Breast epithelium (tissue), 4 donors: ENCODE measurements at places on chromosomes 7 and 10.

DNA sequence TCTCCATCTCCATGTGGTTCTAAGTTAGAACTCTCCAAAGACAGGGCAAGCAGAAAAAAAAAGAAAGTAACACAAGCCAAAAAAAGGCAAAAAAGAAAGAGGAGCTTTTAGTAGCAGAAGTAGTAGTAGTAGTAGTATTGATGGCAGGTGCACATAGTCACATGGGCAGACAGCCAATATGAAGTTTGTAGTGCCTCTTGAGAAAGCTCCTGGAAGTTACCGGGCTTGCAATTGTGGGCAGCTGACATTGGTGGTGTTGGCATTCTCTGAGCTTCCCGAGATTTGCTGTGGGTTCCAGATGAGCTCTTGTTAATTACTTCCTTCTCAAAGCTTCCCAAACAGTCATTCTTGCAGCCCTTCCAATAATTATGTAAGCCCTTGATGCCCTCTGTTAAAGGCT, 1128.5 kb downstream of the TYW1 start:
- no peak for DNase-seq
- H3K27ac ChIP-seq = no peak overlapping the region
- no peak overlapping the region for H3K4me3 ChIP-seq
- H3K36me3 ChIP-seq = no peaks in the 10 kb centered on the region
- no peaks in the 10 kb centered on the region for H3K27me3 ChIP-seq

DNA sequence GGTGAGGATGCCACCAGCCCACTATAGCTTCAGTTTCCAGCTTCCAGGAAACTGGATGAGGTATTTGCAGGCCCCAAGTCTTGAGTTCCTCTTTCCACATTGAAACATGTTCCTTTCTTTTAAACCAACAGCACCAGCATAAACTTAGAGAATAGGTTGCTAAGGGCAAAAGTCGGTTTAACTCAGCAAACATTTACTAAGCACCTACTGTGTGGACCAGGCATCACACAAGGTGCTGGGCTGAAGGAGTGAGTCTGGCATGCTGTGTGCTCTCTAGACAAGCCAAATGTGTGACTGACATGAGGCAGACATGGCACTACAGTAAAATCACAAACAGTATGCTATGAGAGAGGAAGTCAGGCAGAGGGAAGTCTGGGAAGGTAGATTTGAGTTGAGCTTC, 11.0 kb upstream of the RASSF4 start:
- no peak for DNase-seq
- no peak overlapping the region for H3K27ac ChIP-seq
- H3K4me3 ChIP-seq = no peak overlapping the region
- H3K27me3 ChIP-seq = no peaks in the 10 kb centered on the region

DNA sequence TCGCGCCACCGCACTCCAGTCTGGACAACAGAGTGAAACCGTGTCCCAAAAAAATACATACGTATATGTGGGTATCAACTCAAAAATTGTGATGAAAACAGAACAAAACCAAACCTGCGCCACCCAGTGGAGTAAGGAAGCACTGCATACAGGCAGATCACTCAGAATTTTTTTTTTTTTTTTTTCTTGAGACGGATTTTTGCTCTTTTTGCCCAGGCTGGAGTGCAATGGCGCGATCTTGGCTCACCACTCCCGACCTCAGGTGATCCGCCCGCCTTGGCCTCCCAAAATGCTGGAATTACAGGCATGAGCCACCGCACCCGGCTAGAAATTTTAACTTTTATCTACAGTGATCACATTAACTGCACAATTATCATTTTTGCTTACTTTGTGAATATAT, 9.1 kb upstream of the TMEM236 start:
- no peaks in the 10 kb centered on the region for H3K27me3 ChIP-seq
- H3K27ac ChIP-seq = no peak overlapping the region
- no peak overlapping the region for H3K4me3 ChIP-seq
- H3K36me3 ChIP-seq = no peaks in the 10 kb centered on the region
- no peaks in the 10 kb centered on the region for H3K4me1 ChIP-seq

DNA sequence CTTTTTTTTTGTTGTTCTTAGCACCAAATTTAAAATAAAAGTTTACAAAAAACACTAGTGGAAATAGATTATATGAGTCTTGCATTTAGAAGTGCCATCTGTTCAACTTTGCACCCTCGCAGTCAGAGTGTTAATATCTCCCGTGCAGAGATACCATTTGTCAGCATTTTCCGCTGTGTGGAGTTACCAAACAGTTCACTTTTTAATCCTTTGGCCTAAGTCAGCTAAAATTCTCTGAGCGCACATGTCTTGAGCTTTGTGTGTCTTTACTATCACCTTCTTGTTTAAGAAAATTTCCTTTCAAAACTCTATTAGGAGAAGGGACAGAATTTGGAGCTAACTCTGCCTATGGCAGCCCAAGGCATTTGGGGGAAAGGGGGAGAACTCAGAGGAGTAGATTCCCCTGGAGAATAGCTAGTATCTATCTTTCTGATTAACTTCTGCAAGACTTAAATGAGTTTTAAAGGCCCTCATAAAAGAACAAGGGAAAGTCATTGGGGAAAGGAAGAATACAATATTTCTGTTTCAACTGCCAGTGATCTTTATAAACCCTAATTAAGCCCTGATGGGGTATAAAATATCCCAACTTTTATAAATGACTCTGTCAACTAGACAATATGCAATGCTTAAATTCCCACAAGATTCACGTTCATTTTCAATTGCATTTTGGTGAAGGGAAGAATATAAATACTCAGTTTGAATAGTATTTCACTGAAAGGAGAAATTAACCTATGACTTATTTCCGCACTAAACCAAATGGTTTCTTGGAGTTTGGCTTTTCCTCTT, 114.9 kb upstream of the RAB11FIP2 start:
- no peaks in the 10 kb centered on the region for H3K4me1 ChIP-seq
- no peak for DNase-seq
- H3K27ac ChIP-seq = no peak overlapping the region
- no peaks in the 10 kb centered on the region for H3K27me3 ChIP-seq
- no peak overlapping the region for H3K4me3 ChIP-seq

- DNase-seq = no peak
- H3K4me3 ChIP-seq = no peak overlapping the region
- no peaks in the 10 kb centered on the region for H3K4me1 ChIP-seq
- no peak overlapping the region for H3K27ac ChIP-seq
- H3K36me3 ChIP-seq = no peaks in the 10 kb centered on the region
These were observed 30.6 kb downstream of the FAM204A start for GRCh38 chr10:118311505-118311904.

DNA sequence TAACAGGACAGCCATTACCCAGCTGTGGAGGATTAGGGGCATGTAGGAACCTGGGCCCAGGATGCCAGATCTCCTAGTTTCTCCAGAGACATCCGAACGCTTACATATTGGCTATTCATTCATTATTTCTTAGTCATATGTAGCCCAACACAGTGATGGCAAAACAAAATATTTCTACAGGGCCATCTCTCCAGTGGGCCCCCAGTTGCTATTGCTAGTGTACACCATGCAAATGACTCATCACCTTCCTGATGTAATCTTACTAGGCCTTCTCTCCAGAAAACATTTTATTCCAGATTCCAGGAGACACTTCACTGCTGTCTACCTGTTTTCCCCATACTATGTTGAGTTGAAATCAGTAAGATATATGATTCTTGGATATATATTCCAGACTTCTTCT, 201.7 kb downstream of the PLXDC2 start:
- no peak for DNase-seq
- no peak overlapping the region for H3K4me3 ChIP-seq
- no peak overlapping the region for H3K27ac ChIP-seq
- H3K27me3 ChIP-seq = no peaks in the 10 kb centered on the region

DNA sequence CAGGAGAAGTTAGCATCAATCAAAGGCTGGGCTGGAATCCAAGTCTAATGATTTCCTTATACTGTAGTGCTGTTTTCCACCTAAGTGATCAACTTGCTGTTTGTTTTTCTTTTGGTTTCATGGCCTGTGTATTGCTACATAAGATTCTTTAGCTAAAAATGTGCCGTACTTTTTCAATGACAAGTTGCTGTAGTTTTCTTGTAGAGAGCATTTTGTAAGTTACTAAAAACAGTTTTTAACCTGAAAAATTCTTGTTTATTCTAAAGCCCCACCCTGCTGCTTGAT, 1.3 kb downstream of the HELLS start:
- no peak for DNase-seq
- H3K4me1 ChIP-seq = no peaks in the 10 kb centered on the region
- no peaks in the 10 kb centered on the region for H3K27me3 ChIP-seq

GRCh38 chr7:134174795-134175261, 47.7 kb downstream of the LRGUK start:
- no peak overlapping the region for H3K4me3 ChIP-seq
- H3K4me1 ChIP-seq = no peaks in the 10 kb centered on the region
- DNase-seq = no peak
- H3K27me3 ChIP-seq = no peaks in the 10 kb centered on the region
- peak overlapping the region; percentile 57 for H3K27ac ChIP-seq

- H3K4me3 ChIP-seq = no peak overlapping the region
- no peak for DNase-seq
- H3K27me3 ChIP-seq = no peaks in the 10 kb centered on the region
- H3K27ac ChIP-seq = no peak overlapping the region
These were observed 134.8 kb downstream of the PDE1C start for GRCh38 chr7:31935124-31936054.

DNA sequence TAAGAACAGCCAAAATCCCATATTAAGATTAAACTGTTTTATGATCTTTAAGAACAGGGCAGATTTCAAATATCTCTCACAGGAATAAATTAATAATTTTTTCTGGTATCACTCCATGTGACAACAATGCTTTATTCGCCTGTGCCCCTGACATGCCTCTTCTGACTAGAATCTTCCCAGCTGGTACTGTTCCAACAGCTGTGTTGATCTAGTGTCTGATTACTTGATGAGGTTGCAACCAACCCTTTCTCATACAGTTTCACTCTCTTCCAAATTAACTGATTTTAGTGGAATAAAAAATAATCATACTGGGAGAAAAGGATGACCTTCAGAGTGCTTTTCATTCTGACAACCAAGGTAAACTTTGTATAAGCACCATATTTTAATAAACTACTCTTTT, 151.9 kb downstream of the CHRM2 start:
- peaks cover 4% of the 10 kb centered on the region for H3K36me3 ChIP-seq
- no peak overlapping the region for H3K27ac ChIP-seq
- no peak overlapping the region for H3K4me3 ChIP-seq
- no peaks in the 10 kb centered on the region for H3K4me1 ChIP-seq

- peak overlapping the region; percentile 74 for H3K4me3 ChIP-seq
- no peaks in the 10 kb centered on the region for H3K27me3 ChIP-seq
- H3K27ac ChIP-seq = no peak overlapping the region
- H3K36me3 ChIP-seq = peaks cover 1% of the 10 kb centered on the region
These were observed 529 bp downstream of the ZNF853 start for GRCh38 chr7:6615723-6616555.

- H3K36me3 ChIP-seq = no peaks in the 10 kb centered on the region
- H3K4me3 ChIP-seq = peak overlapping the region; percentile 94
- no peaks in the 10 kb centered on the region for H3K27me3 ChIP-seq
These were observed 1.2 kb downstream of the BRAF start for GRCh38 chr7:140923358-140924006.

DNA sequence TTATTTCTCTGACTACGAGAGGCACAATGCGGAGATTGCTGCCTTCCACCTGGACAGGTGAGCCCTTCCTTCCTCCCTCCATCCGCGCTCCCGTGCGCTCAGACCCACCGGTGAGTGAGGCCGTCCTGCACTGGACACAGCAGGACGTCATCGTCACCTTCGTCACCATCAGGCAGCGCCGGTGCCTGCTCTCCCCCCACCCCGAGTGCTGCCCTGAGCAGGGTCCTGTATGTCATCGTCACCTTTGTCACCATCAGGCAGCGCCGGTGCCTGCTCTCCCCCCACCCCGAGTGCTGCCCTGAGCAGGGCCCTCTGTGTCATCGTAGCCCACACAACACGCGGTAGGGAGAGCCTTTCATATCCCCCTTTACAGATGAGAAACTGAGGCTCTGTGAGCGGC, 43.5 kb upstream of the FOXL3 start:
- H3K27ac ChIP-seq = peak overlapping the region; percentile 3
- no peaks in the 10 kb centered on the region for H3K36me3 ChIP-seq
- H3K4me3 ChIP-seq = no peak overlapping the region
- H3K4me1 ChIP-seq = no peaks in the 10 kb centered on the region
- DNase-seq = no peak

GRCh38 chr10:72257051-72257892, 16.5 kb upstream of the DDIT4 start:
- no peak overlapping the region for H3K4me3 ChIP-seq
- H3K27ac ChIP-seq = peak overlapping the region; percentile 91
- no peak for DNase-seq
- H3K36me3 ChIP-seq = no peaks in the 10 kb centered on the region

GRCh38 chr7:22154143-22154529, 202.8 kb downstream of the RAPGEF5 start:
- no peaks in the 10 kb centered on the region for H3K36me3 ChIP-seq
- H3K4me1 ChIP-seq = no peaks in the 10 kb centered on the region
- no peaks in the 10 kb centered on the region for H3K27me3 ChIP-seq

DNA sequence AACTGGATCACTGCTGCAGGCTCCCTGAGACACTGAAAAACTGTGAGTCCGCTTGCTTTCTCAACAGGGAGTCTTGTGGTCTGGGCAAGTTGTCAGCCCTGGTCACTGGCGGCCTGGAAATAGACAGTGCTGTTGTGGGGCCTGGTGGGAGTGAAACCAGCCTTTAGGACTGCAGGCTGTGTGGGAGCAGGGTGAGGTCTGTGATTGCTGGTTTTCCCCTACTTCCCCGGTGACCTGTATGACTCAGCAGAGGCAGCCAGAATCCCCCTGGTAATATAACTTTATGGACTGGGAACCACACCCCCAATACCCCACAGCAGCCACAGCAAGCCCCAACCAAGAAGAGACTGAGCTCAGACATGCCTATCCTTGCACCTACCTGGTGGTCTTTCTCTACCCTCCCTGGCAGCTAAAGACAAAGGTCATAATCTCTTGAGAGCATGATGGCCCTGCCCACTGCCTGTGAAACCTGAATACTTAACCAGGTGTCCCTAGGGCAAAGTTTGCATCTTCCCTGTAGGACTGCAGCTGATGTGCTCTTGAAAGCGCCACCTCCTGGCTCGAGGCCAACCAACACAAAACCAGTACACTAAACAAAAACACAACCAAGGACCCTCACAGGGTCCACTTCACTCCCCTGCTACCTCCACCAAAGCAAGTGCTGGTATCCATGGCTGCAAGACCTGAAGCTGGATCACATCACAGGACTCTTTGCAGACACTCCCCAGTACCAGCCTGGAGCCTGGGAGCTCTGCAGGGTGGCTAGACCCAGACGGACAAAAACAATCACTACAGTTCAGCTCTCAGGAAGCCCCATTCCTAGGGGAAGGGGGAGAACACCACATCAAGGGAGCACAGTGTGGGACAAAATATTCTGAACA, 7.2 kb upstream of the ADAM22 start:
- H3K4me1 ChIP-seq = no peaks in the 10 kb centered on the region
- no peak overlapping the region for H3K4me3 ChIP-seq
- no peaks in the 10 kb centered on the region for H3K27me3 ChIP-seq
- H3K27ac ChIP-seq = no peak overlapping the region
- no peak for DNase-seq
